ENCODE measurements at places on chromosomes 3 and 15.

GRCh38 chr3:190070622-190071347 lies 49.9 kb downstream of the P3H2 start:
- DNase-seq = no peak

- DNase-seq = no peak
Measured at GRCh38 chr3:154121701-154122551, 736 bp downstream of the ARHGEF26 start.

DNA sequence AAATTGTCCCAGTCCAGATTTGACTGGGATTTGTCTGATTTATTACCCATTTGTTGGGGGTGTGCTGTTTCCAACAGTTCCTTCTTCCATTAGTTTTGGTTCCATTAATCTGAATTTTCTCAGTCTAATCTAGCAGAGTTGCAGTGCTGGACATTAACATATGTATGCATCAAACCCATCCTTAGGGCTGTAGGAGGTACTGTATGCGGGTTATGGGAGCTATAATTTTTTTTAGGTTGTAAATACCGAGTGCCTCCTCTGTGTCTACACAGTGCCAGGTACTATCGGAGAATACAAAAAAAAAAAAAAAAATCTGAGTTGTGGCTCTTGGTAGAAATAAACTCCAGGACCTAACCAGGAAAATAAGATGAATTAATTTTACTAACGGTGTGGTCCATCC lies 133.8 kb downstream of the LIPC start:
- no peak for DNase-seq

DNA sequence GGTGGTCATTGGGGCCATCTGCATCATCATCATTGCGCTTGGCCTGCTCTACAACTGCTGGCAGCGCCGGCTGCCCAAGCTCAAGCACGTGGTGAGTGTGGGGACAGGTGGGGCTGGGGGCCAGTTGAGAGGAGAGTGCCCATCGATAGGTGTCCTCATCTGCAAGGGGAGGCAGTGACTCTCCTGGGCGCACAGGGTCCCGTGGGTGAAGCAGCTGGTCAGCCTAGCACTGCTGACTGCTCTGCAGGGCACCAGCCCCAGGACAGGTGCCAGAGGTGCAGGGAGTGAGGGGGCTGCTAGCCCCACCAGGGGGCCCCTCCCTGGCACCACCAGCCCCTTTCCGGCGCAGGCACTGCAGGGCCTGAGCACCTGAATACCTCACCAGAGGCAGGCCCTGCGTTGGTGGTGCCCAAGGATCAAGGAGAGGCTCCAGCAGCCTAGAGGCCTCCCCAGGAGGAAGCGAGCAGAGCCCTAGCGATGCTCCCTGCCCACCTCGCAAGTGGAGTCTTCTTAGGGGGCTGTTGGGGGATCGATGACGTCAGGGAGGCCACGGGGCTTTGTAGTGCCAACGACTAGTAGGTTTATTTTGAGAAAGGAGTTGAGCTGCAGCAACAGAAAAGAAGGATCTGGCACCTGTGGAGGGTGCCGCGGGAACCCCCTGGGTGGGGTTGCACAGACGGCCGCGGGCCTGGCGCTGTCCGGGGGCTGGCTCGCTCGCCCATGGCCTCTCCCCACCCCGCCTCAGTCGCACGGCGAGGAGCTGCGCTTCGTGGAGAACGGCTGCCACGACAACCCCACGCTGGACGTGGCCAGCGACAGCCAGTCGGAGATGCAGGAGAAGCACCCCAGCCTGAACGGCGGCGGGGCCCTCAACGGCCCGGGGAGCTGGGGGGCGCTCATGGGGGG lies 976 bp upstream of the ABTB1 start:
- no peak for DNase-seq

DNA sequence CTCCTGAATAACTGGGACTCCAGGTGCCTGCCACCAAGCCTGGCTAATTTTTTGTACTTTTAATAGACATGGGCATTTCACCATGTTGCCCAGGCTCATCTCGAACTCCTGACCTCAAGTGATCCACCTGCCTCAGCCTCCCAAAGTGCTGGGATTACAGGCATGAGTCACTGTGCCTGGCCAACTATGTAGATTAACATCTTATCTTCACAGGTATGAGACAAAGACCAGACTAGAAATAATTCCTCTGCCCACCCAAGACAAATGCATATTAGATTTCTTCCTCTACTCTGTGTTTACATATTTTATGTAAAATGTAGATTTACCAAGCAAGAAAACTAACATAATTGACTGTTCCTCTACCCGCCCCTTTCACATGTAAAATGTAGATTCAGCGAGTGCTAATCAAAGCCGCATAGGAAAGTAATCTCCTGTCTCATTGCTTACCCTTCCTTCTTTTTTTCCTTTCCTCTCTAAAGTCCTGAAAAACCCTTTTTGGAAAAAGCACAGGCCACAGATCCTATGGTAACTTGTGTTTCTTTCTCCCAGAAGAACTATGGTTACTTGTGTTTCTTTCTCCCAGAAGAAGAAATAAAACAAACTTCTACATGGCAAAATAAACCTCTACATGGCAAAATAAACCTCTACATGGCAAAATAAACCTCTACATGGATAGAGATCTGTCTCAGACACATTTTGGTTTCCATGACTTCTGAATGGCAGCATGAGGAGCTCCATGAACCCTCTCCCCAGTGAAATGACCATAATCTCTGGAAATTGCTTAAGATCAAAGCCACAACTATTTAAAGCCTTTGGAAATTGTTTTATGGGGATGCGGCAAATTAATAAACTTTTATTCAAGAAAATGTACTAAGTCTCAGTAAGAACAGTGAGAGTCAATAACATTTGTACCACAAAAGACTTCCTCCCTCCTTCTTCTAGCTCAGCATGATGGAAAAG lies 9.1 kb upstream of the ABHD2 start:
- no peak for DNase-seq

DNA sequence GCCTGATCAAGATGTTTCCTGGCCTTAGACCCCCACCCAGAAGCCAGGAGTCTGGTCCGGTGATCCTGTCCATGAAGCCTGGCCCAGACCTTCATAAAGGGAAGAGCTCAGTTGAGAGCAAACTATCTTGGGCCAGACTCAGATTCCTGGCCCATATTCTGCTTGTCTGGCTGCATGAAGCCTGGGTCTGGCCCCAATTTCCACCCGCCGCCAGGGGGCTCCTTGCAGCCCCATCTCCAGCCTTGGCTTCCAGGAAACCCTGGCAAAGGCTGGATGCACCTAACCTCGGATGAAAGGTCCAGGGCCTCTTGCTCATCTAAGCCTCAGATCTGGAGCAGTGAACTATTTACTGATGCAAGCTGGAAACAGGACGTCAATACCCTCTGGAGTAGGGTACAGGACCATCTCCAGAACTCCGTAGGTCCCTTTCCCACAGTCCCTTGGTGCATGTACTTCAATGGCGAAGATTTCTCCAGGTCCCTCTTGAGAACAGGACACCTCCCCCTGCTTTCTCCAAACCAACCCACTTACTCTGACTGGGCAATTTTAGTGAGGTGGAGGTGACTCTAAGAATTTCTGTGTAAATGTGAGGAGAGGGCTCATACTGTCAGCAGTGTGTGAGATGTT lies 5.6 kb downstream of the FOXL2 start:
- DNase-seq = no peak

- no peak for DNase-seq
Measured at GRCh38 chr3:187454085-187454815, 86.1 kb downstream of the RTP4 start.

DNA sequence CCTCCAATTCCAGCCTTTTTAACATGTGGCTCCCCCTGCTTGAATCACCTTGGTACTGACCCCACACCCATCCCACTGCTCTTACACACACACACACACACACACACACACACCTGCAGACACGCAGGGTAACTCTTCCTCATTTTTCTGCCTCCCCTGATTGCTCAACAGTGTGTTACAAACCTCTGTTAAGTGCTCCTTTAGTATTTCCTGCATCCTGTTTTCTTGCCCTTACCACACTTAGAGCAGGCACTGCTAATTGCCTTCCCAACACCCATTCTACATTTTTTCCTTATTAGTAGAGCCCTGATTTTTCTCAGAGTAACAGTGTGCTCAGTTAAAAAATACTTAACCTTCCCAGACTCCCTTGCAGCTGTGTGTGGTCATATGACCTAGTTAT lies 184.0 kb downstream of the EBLN2 start:
- DNase-seq = no peak

- DNase-seq = no peak
Measured at GRCh38 chr3:190265796-190266195, 56.5 kb downstream of the CLDN1 start.

GRCh38 chr3:137693791-137694190 lies 70.3 kb upstream of the SOX14 start:
- DNase-seq = no peak

- DNase-seq = no peak
Measured at GRCh38 chr15:60704129-60704528, 225.2 kb upstream of the ICE2 start.

GRCh38 chr3:136958939-136959338 lies 1.2 kb downstream of the IL20RB start:
- no peak for DNase-seq

DNA sequence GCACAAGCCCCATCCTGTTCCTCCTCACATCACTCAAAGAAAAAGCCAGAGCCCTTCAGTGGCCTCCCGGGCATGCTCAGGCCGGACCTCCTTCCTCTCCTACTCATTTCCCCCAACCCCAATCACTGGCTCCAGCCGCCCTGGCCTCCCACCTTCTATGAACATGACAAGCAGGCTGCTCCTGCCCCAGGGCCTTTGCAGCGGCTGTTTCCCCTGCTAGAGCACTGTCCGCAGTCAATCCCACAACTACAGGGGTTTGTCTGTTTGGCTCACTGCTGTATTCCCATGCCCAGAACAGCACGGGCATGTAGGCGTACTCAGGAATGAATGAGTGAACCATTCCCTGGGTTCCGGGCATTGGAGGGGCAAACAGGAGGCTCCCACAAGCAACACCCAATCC lies 139.8 kb upstream of the PRR20G start:
- DNase-seq = no peak

DNA sequence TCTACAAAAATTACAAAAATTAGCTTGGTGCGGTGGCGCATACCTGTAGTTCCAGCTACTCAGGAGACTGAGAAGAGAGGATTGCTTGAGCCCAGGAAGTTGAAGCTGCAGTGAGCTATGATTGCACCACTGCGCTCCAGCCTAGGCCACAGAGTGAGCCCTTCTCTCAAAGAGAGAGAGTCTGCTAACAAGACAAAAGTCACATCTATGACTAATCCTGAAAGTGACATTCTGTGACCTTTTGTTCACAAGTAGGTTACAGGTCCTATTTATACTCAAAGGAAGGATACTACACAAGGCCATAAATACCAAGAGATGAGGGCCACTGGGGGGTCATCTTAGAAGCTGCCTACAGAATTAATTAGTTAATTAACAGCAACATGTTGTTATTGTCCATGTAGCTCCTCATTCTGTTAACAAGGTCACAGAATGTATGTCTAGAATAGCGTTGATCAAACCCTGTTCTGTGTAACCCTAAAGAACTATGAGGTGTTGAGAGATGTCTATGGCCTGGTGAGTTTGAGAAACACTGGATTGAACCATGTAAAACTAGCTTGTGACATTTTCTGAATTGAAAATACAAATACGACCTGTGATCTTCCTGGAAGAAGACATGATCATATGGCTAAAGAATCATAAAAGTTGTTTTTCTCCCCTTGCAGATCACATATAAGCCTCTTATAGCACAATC lies 97.0 kb downstream of the SAMMSON start:
- DNase-seq = no peak

DNA sequence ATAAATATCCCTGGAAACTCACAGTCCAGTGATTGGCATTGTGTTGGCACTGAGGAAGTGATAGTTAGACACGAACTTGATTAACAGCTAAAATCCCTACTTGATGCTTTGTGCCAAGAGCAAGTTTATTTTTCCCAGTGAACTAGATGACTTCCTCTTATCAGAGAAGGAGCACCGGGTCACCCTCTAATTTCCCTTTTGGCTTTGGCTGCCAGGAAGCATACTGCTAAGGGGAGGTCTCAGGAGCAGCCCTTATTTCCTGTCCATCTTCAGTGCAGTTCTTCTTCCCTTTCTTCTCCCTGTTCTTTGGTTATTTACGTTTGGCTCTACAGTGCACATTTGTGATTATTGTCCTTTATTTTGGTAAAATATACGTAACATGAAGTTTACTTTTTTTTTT lies 13.0 kb downstream of the FBLN2 start:
- no peak for DNase-seq

DNA sequence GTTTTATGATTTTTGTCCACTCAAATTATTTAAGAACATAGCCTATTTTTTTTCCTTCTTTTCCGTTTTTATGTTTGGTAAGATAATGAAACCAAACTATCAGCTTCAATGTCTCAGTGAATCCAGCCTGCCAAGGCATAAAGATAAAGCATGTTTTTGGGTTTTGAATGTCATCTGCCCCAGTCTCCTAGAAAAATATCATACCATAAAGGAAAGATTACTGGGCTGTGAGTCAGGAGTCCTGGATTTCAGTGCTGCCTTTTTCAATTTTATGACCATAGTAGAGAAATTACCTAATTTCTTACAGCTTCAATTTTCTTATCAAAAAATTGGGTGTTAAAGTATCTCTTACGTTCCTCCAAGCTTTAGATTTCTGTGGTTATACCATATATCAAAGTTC lies 87.5 kb downstream of the GAP43 start:
- DNase-seq = no peak

GRCh38 chr3:78204977-78205376 lies 1165.1 kb downstream of the ROBO2 start:
- DNase-seq = no peak

DNA sequence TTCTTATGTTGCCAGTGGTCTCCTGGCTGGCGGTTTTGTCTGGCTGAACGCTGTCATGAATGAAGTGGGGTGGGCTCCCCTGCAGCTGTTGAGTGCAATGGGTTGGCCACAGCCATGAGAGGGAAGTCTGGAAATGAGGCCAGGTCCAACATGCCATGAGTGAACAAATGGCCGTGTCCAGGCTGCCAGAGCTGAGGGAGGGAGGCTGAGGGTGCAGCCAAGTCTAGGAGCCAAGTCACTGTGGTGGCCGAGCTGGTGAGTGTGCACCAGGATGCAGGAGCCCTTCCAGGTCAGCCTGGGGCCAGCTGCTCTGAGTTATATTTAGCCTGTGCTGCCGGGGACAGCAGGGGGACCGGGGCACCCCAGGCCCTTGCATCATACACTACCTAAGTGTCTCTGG lies 24.7 kb upstream of the PRR23E start:
- DNase-seq = no peak

- DNase-seq = no peak
Measured at GRCh38 chr15:60384053-60384452, 13.7 kb downstream of the ANXA2 start.

DNA sequence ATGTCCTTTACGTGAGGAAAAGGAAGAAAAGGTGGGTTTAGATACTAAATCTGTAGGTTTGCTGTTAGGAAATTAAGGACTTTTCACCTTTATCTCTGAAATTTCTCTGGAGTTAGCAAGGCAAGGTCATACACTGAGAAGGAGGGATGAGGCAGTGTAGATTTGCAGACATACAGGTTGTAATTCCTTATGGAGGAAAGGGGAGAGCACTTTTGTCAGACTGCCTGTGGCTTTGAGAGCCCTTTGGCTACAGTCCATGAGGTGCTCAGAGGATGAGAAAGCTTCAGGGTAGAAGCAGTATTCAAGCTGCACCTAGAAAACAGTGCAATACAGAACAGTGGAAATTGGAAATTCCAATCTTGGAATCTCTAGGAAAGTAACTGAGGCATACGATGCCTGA lies 8.3 kb downstream of the RPL14 start:
- DNase-seq = no peak

- DNase-seq = no peak
Measured at GRCh38 chr15:38650384-38650783, 85.8 kb upstream of the RASGRP1 start.

Measured in hippocampal formation (tissue), 2 donors.